ENCODE measurements at places on chromosomes 2 and 18. TPM values are rescaled to one million over a fixed set of nuclear protein-coding genes. Genes with fewer than 3 reads are reported as not detected.
A peak's percentile ranks its signal among the peaks of the same experiment; 100 is the strongest.

DNA sequence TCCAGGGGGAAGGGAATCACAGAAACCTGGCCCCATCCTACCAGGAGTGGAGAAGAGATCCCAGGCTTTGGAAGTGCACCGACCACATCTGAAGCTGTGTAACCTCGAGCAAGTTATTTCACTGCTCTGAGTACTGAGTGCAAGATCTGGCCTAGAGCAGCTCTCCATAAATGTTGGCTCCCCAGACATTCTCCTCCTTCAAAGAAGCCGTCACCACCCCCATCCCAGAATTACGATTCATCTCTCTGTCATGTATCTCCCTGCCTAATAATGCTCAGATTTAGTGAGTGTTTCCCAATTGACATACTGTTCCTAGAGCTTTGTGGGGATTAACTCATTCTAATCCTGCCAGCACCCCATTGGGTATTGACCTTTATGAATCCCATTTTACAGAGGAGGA lies 51.7 kb downstream of the TNS1 start:
- DNase-seq, result no peak

- DNase-seq, result no peak
Measured at GRCh38 chr18:24995056-24995455, 356.9 kb downstream of the ZNF521 start.

DNA sequence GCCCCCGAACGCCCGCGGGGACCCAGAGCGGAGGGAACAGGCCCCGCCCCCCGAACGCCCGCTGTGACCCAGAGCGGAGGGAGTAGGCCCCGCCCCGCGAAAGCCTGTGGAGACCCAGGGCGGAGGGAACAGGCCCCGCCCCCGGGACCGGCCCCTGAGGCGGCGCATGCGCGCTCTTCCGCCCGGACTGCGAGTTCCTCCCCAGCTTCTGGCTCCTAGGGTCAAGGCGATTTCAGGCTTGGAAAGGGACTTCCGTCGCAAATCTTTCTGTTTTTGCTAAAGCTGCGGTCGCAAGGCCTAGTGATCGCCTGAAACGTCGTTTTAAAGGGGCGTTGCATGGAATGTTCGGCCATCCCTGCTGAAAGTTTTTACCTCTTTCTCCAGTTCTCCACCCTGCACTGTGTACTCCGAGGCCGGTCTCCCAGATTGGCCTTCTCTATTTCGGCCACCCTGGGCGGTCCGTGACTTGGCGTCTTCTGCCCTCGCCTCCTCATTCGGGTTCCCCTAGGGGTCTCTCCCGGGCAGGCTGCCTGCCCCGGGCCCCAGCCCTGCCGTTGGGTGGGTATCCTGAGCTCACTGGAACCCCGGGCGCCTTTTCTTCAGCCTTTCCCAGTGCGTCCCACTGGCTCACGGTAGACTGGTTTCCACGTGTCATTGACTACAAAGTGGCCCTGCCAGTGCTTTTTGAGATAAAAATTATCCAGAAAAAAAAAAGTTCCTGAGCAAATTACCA lies 372 bp upstream of the WDSUB1 start:
- DNase-seq, result peak; percentile 98

- no peak for DNase-seq
Measured at GRCh38 chr2:96540136-96540535, 3.6 kb downstream of the ARID5A start.

DNA sequence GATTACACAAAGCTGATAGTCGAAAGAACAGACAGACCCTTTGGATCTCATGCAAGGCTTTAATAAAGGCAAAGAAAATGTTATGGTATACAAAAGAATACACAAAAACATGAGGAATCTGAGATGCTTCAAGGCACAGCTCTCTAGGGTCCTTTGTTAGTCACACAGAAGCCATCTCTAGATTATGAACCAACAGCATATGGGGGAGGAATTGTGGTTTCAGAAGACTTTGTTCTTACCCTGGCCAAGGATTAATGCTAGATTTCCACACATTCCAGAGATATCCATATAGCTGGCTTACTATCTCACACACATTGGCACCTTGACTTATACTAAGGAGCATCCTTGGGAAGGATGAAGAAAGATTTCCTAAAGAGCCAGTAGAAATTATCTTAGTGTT lies 206.1 kb downstream of the GULP1 start:
- no peak for DNase-seq

DNA sequence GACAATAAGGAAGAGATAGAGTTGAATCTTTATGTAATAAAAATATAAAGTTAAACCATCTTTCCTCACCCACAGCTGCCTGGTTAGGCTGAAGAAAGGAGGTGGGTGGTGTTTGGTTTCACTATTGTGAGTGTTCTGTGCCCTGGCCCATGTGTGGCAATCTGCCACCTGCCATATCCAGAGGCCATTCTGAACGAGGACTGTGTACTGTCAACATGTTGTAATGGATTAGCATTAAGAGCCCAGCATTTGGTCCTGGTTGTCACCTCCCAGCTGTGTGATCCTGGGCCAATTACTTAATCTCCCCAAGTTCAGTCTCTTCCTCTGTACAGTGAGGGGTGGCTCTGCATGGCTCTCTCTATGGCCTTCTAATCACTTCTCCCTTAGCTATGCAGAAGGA lies 118.2 kb upstream of the SEC11C start:
- no peak for DNase-seq

- no peak for DNase-seq
Measured at GRCh38 chr18:48090702-48091101, 160.2 kb upstream of the SMAD2 start.

- DNase-seq, result no peak
Measured at GRCh38 chr18:49850636-49851035, 37.3 kb upstream of the ACAA2 start.

- DNase-seq, result no peak
Measured at GRCh38 chr18:23043803-23044376, 91.4 kb upstream of the CABLES1 start.

- DNase-seq, result no peak
Measured at GRCh38 chr2:120763508-120763907, 27.8 kb downstream of the GLI2 start.

GRCh38 chr2:120014226-120014980 lies 1.5 kb downstream of the EPB41L5 start:
- DNase-seq, result no peak

- DNase-seq, result no peak
Measured at GRCh38 chr2:9722451-9722850, 91.7 kb upstream of the YWHAQ start.

GRCh38 chr2:233793465-233794127 lies 15.5 kb downstream of the MROH2A start:
- no peak for DNase-seq

GRCh38 chr18:58272209-58272608 lies 228.2 kb downstream of the NEDD4L start:
- no peak for DNase-seq

GRCh38 chr18:8744656-8745055 lies 39.3 kb downstream of the MTCL1 start:
- no peak for DNase-seq

GRCh38 chr18:392928-393573 lies 107.5 kb downstream of the COLEC12 start:
- DNase-seq, result no peak

DNA sequence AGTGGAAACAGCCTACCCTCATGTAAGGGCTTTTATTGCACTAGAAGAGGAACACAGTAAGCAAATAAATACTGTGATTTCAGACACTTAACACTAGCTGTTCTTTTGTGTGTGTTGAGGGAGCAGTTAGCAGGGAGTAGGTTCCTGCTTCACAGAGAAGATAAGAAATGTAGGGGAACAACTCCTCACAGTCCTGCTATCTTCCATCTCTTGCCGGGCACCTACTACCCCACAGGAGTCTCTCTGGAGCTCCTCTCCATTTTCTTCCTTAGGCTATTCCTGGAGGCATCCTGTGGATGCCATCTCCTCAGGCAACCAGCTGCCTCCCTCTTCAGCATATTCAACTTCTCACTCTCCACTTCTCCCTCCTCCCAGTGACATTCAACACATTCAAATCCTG lies 145.0 kb downstream of the SRBD1 start:
- DNase-seq, result no peak

DNA sequence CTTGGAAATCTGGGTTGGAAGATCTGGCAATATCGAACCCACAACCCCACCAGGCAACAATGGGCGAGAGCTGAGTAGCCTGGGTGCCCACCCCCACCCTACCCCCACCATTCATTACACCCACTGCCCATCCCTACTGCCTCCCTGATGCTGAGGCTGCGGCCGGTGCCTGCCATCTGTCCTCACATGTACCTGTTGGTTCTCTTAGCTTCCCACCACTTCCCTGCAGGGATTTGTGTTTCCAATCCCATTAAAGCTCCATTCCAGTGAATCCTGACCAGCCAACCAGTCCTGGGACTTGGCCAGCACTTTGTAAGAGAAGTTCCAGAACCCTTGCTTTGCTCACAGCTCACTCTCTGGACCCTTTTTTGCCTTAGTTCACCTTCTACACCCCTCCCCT lies 163.0 kb upstream of the SH3BP4 start:
- no peak for DNase-seq

DNA sequence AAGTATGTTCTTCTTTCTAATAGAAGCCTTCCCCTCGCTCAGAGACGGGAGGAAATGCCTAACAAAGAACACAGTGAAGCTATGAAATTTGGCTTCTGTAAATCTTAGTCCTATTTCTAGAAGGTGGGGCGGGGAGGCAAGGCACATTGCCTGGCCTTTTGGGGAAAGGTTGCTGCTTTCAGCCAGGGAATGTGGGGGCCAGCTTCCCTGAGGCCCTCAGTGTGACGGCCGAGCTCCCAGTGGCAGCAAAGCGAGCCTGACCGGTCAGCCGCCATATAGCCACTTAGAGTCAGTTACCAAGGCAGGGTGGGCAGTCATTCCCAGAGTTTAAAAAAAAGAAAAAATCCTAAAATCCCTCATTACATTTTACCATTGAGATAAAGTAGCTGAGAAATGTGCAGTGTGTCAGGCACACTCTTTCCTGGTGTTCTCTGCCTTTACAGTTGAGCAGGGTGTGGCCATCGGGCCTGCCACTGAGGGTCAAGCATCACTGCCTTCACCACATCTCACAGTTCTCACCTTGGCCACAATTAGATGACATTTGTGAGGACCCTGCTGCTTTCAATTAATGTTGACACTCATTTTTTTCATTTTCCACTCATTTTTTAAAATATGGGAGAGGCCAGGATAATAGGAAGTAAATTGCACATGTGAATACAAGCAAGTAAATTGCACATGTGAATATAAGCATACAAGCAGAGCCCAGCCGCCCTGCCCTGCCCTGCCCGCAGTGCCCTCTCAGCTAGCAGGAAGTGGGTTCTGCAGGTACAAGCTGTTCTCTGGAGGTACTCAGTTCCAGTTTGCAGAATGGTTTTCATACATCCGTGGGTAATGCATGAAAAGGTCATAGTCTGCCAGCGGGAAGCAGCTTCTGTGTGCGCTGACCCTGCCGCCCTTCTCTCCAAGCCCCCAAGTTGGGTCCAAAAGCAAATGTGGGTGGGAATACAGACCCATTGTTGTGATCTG lies 76.9 kb downstream of the WDSUB1 start:
- DNase-seq, result peak; percentile 30

DNA sequence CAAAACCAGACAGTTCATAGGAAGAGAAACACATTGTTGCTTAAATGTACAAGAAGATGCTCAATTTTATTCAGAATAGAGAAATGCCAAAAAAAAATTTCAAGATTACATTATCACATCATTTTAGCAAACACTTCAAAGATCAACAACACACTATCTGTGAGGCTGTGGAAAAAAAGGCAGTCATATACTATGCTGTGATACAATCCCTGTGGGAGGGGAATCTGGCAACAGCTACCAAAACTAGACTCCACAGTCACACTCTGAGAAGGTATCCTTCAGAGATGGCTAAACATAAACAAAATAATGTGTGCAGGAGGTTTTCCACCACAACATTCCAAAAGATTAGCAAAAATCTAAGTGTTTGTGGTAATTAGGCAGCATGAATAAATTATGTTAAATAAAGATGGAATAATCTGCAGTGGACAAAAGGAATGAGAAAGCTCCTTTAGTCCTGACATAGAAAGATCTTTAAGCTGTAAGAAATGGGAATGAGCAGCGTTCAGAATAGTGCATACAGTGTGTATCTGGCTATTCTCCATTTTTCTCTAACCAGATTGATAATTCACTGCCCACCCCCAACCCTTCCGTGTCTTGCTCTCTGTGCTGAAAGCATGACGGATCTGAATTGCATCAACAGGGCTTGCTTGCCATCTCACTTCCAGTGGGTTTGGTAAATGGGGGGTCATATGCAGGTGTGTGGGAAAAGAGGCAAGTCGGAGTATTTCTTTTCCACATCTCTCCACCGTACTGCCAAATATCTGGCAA lies 329.6 kb downstream of the MBD2 start:
- DNase-seq, result no peak

DNA sequence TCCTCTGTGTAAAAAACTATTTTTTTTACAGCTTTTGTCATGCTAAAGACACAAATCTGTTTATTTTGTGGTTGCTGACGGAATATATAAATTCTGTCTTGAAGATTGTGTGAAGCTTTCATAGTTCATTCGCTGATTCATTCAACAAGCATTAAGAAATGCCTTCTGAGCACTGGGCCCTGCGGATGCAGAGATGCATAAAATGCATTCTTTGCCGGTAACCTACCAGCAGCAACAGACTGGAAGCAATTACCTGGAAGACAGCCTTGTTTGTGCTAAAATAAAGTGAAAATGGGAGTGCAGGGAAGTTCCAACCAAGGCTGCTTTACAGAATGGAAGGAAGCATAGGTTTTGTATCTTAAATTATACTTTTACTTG lies 119.7 kb downstream of the PMAIP1 start:
- DNase-seq, result no peak

DNA sequence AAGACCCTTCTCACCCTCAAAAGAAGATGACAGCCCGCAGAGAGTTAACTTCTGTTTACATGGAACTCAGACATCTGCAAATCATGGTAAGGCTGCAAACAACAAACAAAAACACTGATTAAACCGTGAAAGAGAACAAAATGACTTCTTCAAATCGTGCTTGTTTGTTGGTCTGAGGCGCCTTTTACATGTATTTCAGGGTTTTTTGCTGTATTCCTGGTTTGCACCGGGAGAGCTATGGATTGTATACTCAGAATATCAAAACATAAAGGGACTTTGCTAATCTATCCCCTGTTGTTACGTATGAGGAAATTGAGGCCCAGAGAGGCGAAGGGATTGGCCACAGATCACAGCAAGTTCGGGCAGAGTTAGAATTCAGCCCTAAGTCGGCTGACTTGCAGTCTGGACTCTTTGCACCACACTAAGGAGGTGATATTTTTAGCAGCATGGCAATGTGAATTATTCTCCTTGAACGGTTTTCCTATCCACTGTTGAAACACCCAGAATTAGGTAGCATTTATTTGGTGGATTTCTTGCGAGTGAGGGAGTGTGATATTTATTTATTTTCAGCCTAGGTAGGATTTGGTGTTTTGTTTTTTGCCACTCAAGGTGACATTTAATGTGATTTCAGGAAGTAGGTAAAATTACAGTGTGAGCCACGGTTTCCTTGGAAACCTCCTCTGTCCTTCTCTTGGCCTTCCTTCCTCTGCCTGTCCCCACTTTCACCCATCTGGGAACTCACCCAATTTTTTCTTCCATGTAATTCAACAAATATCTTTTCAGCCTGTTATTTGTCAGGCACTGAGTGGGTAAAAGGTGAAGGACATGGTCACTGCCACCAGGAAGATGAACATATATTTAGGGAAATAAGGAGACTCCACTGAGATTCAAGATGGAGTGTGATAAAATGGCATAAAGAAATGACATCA lies 980 bp upstream of the PDE6D start:
- DNase-seq, result no peak

The CCDC150 gene
- total RNA-seq, result 5.9 TPM

The DAW1 gene
- total RNA-seq, result not detected

The INHA gene
- not detected for total RNA-seq

The LYG2 gene
- not detected for total RNA-seq

The TCF7L1 gene
- total RNA-seq, result 5.9 TPM

The IL1F10 gene
- not detected for total RNA-seq

The MAP3K19 gene
- total RNA-seq, result not detected

All from breast epithelium (tissue), 4 donors.